Calu3 (cell line): ENCODE measurements at places on chromosomes 3 and 15. TPM values are rescaled to one million over a fixed set of nuclear protein-coding genes. Genes with fewer than 3 reads are reported as not detected.

GRCh38 chr15:85276508-85276907 lies 103.9 kb upstream of the AKAP13 start:
- H3K36me3 ChIP-seq = no peaks in the 10 kb centered on the region
- no peaks in the 10 kb centered on the region for H3K27me3 ChIP-seq
- H3K27ac ChIP-seq = peak overlapping the region; percentile 20
- peak; percentile 23 for DNase-seq
- H3K4me1 ChIP-seq = peaks cover 16% of the 10 kb centered on the region

GRCh38 chr3:2092758-2093157 lies 5.9 kb upstream of the CNTN4 start:
- no peak for DNase-seq
- no peak overlapping the region for H3K4me3 ChIP-seq
- no peaks in the 10 kb centered on the region for H3K36me3 ChIP-seq
- H3K27me3 ChIP-seq = no peaks in the 10 kb centered on the region

GRCh38 chr3:178982137-178982536 lies 89.5 kb downstream of the ZMAT3 start:
- no peak overlapping the region for H3K4me3 ChIP-seq
- no peaks in the 10 kb centered on the region for H3K4me1 ChIP-seq
- H3K27me3 ChIP-seq = no peaks in the 10 kb centered on the region
- H3K36me3 ChIP-seq = no peaks in the 10 kb centered on the region
- DNase-seq = no peak

The LEKR1 gene
- total RNA-seq = 4.5 and 5.1 TPM in 2 replicates

The ISLR gene
- not detected in 2 replicates for total RNA-seq

The TUSC7 gene
- total RNA-seq = not detected in 2 replicates

The TIMMDC1 gene
- total RNA-seq = 82.1 and 84.1 TPM in 2 replicates

GRCh38 chr3:153640689-153641665 lies 479.0 kb downstream of the RAP2B start:
- DNase-seq = peak; percentile 40
- peaks cover 10% of the 10 kb centered on the region for H3K4me1 ChIP-seq
- no peak overlapping the region for H3K4me3 ChIP-seq
- H3K27me3 ChIP-seq = no peaks in the 10 kb centered on the region
- no peaks in the 10 kb centered on the region for H3K36me3 ChIP-seq

DNA sequence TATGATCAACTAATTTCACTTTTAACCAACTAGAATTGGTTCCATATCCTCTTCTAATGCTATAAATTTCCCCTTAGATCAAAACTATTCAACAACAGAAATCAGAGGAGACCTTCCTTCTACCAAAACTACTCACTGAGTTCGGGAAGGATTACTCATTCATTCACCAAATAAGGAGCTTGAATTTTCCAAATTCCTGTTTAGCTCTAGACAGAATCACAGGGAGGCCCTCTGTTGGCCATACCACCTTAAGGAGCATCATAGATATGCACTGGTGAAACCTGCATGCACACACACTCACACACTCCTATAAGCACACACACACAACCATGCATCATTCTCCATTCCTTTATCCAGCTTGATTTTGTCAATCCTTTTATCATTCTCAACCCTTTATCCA lies 49.0 kb downstream of the SUCLG2 start:
- H3K4me1 ChIP-seq = peaks cover 23% of the 10 kb centered on the region
- peak overlapping the region; percentile 34 for H3K27ac ChIP-seq
- H3K27me3 ChIP-seq = no peaks in the 10 kb centered on the region
- H3K36me3 ChIP-seq = peaks cover 15% of the 10 kb centered on the region
- no peak overlapping the region for H3K4me3 ChIP-seq

The GABRB3 gene
- total RNA-seq = not detected in 2 replicates

GRCh38 chr3:179438841-179439240 lies 12.4 kb downstream of the GNB4 start:
- no peaks in the 10 kb centered on the region for H3K27me3 ChIP-seq
- H3K4me3 ChIP-seq = no peak overlapping the region
- H3K4me1 ChIP-seq = no peaks in the 10 kb centered on the region
- H3K36me3 ChIP-seq = no peaks in the 10 kb centered on the region
- H3K27ac ChIP-seq = no peak overlapping the region

The GOLGA6B gene
- total RNA-seq = 0.61 TPM in 1 of 2 replicates, not detected in the other

GRCh38 chr15:81391657-81392056 lies 17.6 kb upstream of the TMC3 start:
- no peaks in the 10 kb centered on the region for H3K4me1 ChIP-seq
- no peak for DNase-seq
- H3K4me3 ChIP-seq = no peak overlapping the region

GRCh38 chr3:76198086-76198485 lies 412.7 kb upstream of the ZNF717 start:
- no peaks in the 10 kb centered on the region for H3K27me3 ChIP-seq
- DNase-seq = no peak
- no peaks in the 10 kb centered on the region for H3K36me3 ChIP-seq
- no peaks in the 10 kb centered on the region for H3K4me1 ChIP-seq
- H3K4me3 ChIP-seq = no peak overlapping the region

GRCh38 chr15:75451674-75452363 lies at the start of gene SIN3A:
SIN3A (minus strand) TSS chr15:75451690; CDS start chr15:75430375, 21,315 bp downstream.
- peaks cover 17% of the 10 kb centered on the region for H3K4me1 ChIP-seq
- peaks cover 85% of the 10 kb centered on the region for H3K36me3 ChIP-seq
- no peaks in the 10 kb centered on the region for H3K27me3 ChIP-seq
- DNase-seq = peak; percentile 99
- H3K4me3 ChIP-seq = peak within 1 kb of the TSS; percentile 99

GRCh38 chr3:105139881-105140560 lies 226.7 kb upstream of the ALCAM start:
- no peaks in the 10 kb centered on the region for H3K27me3 ChIP-seq
- DNase-seq = no peak
- H3K4me1 ChIP-seq = no peaks in the 10 kb centered on the region
- no peak overlapping the region for H3K4me3 ChIP-seq

DNA sequence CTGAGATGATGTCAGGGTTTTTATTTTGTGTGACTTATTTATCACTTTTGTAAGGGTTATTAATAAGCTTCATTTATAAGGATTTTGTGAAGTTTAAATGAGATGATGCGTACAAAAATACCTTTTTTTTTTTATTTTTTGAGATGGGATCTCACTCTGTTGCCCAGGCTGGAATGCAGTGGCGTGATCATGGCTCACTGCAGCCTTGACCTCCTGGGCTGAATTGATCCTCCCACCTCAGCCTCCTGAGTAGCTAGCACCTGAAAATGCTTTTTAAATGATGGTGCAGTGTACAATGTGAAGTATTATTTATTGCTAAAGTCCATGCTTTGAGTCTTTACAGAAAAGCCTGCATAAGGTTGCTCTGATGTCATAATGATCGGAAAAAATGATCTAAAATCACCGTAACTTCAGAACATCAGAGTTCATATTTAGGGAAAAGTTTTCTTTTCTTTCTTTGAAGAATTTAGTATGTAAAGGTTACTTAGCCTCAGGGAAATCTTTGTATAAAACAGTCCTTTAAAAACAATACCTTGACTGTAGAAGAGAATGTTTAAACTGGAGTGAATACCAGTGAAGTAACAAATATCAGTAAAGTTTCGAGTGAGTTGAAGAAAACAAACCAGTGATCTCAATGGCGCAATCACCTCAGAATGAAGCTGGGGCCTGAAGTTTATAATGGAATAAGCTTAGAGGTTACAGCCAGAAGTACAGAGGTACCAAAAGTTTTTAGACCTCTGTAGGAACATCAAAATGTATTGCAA lies 29.7 kb downstream of the TCF12 start:
- H3K27ac ChIP-seq = no peak overlapping the region
- H3K36me3 ChIP-seq = no peaks in the 10 kb centered on the region
- H3K4me3 ChIP-seq = no peak overlapping the region
- DNase-seq = no peak
- no peaks in the 10 kb centered on the region for H3K27me3 ChIP-seq

The C15orf62 gene
- total RNA-seq = 0.56 and 0.64 TPM in 2 replicates

GRCh38 chr3:106317141-106318055 lies 448.6 kb upstream of the CBLB start:
- no peak overlapping the region for H3K27ac ChIP-seq
- no peak for DNase-seq
- H3K27me3 ChIP-seq = no peaks in the 10 kb centered on the region
- peaks cover 12% of the 10 kb centered on the region for H3K4me1 ChIP-seq

The ARHGEF26 gene
- total RNA-seq = 19.0 and 21.4 TPM in 2 replicates

GRCh38 chr3:71288269-71288930 lies 295.1 kb downstream of the FOXP1 start:
- H3K27ac ChIP-seq = no peak overlapping the region
- H3K27me3 ChIP-seq = no peaks in the 10 kb centered on the region
- no peaks in the 10 kb centered on the region for H3K4me1 ChIP-seq
- no peak for DNase-seq

- no peak for DNase-seq
- no peaks in the 10 kb centered on the region for H3K4me1 ChIP-seq
- no peaks in the 10 kb centered on the region for H3K27me3 ChIP-seq
- H3K27ac ChIP-seq = no peak overlapping the region
- no peak overlapping the region for H3K4me3 ChIP-seq
Measured at GRCh38 chr3:168604767-168605166, 509.0 kb upstream of the GOLIM4 start.

The CNTN6 gene
- total RNA-seq = not detected in 2 replicates
